Kidney capillary endothelial cell (primary cell): ENCODE measurements at places on chromosomes 5 and 9.

DNA sequence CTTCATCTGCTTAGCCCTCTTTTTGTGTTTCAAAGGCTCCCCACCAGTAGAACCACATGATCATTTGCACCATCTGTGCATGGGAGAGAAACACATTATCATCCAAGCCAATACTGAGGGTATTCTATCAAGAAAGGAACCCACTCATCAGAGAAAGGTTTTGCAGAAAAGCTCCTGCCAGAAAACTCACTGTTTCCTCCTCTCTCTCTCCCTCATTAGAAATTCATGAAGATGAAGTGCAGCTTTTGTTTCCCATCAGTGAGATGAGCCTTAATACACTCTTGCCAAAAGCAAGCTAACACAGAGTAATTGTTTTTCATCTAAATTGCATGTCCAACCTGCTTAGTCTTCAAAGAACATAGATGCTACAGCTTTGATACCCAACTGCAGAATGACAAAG is 142.4 kb upstream of the GRAMD2B start:
- no peak for DNase-seq

GRCh38 chr9:104992659-104993058 is 64.7 kb upstream of the ABCA1 start:
- no peak for DNase-seq

DNA sequence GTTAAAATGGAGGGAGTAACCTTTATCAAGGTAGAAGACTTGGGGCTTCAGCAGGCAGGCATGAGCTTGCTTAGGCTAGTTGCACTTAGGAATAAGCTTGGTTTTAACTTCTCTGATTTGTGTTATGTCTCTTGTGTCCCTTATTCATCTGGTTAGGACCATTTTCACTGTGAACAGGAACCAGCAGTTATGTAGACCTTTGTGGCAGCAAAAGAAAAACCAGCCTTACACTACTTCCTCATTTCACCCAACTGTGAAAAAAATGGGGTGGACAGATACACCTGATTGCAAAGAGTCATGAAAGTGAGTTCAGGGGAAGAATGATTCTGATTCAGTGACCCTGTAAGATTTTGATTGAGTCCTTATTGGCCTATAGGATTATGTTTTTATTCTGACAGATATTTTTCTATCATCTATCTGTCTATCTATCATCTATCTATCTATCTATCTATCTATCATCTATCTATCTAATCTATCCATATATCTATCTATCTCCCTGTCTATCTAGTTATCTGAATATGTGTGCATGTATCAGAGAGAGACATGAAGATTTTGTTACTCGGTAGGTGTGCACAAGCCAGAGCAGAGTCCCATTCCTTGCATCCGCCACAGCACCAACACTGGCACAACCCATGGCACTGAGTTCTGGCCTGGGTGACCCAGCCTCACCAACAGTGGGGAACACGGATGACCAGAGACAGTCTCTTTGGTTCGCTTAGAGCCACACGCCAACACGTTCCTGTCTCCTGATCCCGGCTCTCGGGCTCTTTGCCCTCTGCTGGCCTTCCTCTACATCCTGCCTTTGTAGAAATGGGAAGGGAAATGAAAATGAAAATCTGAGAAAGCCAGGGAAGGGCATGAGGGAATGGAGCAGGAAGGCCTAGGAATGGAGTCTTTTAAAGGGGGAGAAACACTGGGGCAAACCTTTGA is 1.3 kb upstream of the ZNF366 start:
- DNase-seq: no peak

GRCh38 chr5:10201223-10201868 is 48.3 kb downstream of the ATPSCKMT start:
- no peak for DNase-seq

GRCh38 chr9:100999906-101000544 is 28.5 kb upstream of the PLPPR1 start:
- no peak for DNase-seq

DNA sequence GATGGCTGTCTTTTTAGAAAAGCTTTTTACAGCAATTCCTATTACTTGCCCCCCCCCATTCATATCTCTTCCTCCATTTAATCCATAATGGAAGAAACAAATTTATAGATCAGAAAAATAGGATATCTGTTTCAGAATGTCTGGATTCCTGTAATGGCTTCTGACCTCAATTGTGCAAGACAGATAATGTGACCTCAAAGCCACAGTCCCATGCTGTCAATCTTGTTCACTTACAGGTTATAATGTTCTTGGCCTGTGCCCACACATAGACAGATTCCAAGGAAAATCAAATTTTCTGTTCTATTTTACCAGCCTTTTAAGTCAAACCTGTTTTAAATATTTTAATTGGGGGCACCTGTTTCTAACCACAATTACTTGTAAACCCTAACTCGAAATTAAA is 143.4 kb downstream of the ENTREP1 start:
- no peak for DNase-seq

GRCh38 chr9:567128-567746 is 274.3 kb upstream of the DMRT1 start:
- no peak for DNase-seq

- no peak for DNase-seq
Observed at GRCh38 chr9:93945400-93946337, 9.5 kb downstream of the BARX1 start.

DNA sequence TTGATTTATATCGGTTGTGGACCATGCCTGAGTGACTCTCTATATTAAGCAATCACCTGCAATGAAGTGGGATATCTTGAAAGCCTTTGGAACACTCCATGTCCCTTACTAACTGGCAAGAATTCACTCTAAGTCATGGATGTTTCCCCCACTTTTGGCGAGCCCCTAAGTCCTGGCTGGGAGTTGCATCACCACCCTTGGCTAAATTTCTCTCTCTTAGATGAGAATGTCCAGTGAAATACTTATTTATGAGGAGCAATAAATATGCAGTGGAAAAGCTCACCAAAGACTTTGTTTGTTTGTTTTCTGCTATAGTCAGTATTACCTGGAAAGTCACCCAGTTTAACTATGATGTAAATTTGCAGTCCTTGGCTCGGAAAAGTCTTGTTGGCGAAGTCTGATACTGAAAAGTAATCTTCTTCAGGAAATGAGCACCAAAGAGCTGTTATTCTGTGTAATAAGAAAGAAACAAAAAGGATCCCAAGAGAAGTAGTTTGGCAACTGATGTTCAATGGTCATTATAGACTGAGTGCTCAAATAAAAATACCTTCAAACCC is 333.8 kb downstream of the DMRT2 start:
- DNase-seq: no peak

DNA sequence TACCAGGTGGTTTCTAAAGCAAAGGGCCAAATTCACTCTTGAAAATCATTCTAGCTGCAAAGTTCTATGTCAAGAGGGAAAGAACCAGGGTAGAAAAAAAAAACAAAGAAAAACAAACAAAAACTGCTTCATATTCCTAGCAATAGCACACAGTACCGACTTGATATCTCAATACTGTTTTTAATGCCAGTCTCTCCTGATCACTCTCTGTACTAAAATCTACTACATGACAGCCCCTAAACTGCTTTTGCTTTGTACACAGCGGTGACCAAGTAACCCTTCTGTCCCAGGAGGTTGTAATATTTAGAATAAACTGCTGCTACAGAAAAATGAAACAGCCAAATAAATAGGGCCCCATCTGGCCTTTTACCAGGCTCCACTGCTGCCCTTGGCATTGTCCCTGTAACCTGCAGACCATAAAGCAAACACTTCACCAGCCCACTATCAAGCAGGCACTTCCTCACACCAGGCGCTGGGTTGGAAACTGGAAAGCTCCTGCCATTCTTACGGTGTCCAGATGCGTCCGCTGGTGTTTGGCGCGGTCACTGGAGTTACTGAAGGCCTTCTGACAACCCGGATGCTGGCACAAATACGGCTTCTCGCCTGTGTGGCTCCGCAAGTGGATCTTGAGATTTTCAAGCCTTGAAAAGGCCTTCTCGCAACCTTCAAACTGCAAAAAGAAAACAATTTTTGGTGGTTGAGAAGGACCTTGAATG is 363.2 kb downstream of the GLIS3 start:
- DNase-seq: no peak

DNA sequence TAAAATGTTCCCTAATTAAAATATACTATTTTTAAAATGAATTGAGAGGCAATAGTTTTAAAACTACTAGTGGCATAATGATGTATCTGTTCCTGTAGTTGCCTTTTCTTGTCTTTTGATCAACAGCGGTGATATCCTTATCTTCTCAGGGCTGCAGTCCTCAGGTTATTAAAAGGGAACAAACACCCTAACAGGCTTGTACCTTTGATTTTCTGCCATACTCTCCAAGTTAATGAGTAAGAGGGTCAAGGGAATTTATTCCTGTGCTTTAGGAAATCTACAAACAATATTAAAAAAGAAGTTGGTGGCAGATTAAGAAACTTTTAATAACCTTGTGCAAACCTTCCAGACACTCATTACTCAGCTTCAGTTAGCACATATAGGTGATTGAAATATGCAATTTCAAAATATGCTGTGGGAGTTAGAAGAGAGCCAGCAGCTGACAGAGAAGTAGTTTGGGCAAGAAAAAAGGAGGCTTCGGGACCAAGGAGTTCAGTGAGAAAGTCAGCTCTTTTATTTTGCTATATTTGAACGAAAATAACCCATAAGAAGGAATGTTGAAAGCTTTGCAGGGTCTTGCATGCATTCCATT is 81.0 kb upstream of the TLE4 start:
- DNase-seq: no peak

DNA sequence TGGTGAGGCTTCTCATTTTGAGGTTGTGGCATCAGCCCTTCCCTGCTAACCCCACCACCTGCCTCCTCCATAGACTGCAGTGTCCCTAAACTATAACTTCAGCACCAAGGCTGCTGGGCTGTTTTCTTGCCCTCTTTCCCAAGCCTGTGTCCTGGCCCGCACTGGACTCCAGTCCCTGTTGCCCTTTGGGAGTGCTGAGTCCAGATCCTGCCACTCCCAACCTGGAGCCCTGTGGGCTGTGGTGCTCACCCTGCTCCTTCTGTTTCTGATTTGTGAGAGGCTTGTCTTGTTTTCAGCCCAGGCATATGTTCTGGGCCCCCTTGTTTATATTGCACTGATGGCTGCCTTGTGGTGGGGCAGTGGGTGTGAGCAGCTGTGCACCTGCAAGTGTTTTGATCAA is 39.7 kb upstream of the RNU6ATAC start:
- DNase-seq: no peak

DNA sequence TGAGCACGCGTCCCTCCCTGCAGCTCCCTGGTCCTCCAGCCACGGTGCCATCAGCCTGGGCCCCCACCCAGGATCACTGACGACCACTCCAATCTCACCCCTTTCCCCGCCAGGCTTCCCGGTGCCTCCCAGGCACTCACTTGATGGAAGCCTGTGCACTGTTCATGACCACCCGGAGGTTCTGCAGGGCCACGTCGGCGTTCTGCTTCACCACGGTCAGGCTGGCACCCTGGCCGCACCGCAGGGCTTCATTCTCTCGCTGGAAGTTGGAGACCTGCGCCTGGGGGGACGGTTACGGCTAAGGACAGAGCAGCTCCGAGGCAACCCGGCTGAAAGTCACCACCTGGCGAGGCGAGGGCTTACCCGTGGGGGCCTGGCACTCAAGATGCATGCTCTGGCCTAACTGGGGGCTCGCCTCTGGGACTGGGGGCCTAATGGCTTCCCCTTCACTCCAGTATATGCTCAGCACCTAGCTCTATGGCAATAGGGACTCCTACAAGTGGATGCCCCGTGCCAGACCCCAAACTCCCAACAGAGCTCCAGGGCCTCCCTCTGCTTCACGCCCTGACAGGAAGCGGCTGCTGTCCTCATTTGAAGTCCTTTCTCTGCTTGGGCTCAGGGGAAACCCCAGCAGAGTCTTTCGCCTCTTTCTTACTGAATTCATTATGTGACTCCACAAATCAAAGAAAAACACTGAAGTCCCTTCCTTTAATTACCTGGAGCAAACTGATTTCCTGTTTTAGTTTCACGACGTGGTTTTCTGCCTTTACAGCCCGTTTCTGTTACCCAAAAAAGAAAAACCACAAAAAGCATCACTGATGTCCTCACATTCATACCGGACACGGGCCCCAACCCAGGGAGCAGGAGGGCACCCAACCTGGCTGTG is 4.2 kb upstream of the SNAPC4 start:
- no peak for DNase-seq

DNA sequence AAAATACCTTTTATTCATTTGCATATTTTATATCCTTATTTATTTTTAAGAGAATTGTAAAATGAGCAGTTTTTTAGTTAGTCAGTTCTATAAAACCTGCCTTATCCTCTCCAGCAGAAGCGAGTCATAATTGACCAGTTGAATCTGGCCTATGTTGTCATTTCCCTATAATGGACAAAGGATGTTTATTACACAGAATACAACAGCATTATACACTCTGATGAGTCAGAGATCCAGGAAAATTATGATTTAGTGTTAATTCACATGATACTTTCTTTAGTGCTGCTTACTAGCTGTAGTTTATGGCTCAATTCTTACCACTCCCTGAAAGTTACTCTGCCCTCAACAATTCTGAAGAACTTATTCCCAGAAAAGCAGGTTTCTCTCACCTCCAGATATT is 26.8 kb upstream of the LURAP1L start:
- DNase-seq: peak; percentile 85

GRCh38 chr9:130128251-130128650 is 44.0 kb upstream of the NCS1 start:
- no peak for DNase-seq

DNA sequence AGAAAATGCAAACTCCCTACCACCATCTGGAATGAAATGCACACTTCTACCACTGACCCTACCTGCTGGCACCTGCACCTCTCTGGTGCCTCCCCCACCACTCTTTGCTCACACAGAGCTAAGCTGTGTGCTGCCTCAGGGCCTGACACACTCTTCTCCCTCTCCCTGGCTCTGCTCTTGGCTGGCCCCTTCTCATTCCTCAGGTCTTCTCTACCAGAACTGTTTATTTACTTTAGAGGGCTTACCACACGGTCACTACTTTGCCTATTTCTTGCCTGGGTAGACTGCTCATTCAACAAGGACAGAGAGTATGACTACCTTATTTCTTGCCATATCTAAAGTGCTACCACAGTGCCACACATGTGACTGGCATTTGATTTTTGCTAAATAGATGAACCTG is 3.3 kb downstream of the REEP5 start:
- no peak for DNase-seq

- no peak for DNase-seq
Observed at GRCh38 chr5:129768735-129769134, 20.8 kb downstream of the MINAR2 start.

GRCh38 chr9:110650261-110650660 is 18.3 kb upstream of the MUSK start:
- DNase-seq: no peak

DNA sequence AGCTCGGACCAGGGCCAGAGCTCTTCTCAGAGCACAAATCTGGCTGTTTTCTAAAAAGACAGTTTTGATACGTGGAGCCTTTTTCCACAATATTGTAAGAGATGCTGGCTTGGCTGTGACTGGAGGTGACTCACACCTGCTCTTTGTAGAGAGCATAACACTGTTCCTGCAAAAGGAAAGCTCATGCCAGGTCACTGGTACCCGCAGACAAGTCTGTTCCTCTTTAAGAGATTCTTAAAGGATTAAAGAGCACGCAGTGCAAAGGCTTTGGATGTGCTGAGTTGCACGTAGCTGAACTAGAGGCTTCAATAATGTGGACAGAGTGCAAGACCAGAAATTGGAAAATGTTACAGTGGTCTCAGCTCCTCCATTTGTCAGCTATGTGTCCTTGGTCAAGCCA is 19.0 kb downstream of the ACTL7B start:
- DNase-seq: no peak

- DNase-seq: no peak
Observed at GRCh38 chr5:111532886-111533582, 20.7 kb upstream of the STARD4 start.
